ENCODE measurements at places on chromosomes 2 and 18.

GRCh38 chr2:85736456-85737355, 17.1 kb upstream of the ATOH8 start:
- H3K27me3 ChIP-seq = no peaks in the 10 kb centered on the region
- DNase-seq = no peak
- H3K4me3 ChIP-seq = no peak overlapping the region

- H3K4me3 ChIP-seq = no peak overlapping the region
- no peaks in the 10 kb centered on the region for H3K27me3 ChIP-seq
- H3K27ac ChIP-seq = peak overlapping the region; percentile 36
- DNase-seq = no peak
- H3K36me3 ChIP-seq = no peaks in the 10 kb centered on the region
- H3K4me1 ChIP-seq = peaks cover 76% of the 10 kb centered on the region
Measured at GRCh38 chr2:134256956-134257355, 3.1 kb downstream of the MGAT5 start.

DNA sequence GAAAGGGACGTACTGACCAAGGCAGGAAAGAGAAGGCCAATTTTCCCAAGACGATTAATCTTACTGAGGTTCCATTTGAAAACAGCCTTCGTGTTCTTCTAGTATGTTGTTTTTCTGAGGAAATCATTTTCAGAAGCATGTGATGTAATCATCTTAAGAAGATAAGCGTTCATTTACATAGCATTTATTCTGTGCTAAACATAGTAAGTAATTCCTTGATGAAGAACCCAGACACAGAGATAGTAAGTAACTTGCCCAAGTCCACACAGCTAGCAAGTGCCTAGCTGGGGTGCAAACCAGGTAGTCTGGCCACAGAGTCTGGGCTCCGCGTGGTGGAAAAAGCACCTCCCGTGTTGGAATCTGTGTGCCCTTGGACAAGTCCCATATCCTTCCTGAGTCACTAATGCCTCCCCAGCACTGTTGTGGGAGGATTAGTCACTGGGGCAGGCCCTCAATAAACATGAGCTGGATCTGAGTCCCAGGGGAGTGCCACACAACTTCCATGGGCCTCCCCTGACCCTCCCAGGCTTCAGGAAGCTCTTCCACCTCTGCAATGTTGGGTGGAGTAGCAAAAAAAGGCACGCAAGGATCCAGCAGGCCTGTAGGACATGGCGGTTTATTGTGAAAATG, 26.9 kb upstream of the ASAP2 start:
- no peak overlapping the region for H3K4me3 ChIP-seq
- peak; percentile 90 for DNase-seq
- peak overlapping the region; percentile 86 for H3K27ac ChIP-seq

DNA sequence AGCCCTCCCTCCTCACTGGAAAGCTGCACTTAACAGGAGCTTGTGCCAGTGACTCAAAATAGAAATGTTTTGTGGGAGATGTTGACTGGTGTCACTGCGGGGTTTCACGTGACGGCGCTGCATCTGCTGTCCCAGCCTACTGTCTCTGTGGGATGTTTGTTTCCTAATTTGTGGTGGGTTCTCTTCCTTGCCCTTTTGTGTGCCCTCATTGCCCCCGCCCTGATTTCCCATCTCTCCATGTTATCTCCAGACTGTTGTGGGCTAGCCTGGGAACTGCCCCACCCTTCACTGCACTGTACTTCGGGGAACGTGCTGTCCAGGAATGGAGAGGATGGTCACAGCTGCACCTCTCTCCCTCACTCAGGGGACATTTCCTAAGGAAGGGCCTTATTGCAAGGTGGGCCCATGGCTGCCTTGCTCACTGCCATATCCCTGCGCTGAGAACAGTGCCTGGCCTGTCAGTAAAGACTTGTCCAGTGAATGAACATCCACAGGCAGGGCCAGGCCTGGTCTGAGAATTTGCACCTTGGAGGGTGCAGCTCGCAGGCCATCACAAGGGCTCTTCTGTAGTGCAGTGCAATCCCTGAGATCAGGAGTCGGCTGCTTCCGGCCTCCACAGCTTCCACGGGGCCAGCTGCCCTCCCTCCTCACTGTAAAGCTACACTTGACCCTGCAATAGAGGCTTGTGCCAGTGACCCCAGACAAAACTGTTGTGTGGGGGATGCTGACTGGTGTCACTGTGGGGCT, 18.1 kb downstream of the ZAP70 start:
- no peaks in the 10 kb centered on the region for H3K36me3 ChIP-seq
- no peaks in the 10 kb centered on the region for H3K27me3 ChIP-seq
- peaks cover 12% of the 10 kb centered on the region for H3K4me1 ChIP-seq
- no peak overlapping the region for H3K27ac ChIP-seq

DNA sequence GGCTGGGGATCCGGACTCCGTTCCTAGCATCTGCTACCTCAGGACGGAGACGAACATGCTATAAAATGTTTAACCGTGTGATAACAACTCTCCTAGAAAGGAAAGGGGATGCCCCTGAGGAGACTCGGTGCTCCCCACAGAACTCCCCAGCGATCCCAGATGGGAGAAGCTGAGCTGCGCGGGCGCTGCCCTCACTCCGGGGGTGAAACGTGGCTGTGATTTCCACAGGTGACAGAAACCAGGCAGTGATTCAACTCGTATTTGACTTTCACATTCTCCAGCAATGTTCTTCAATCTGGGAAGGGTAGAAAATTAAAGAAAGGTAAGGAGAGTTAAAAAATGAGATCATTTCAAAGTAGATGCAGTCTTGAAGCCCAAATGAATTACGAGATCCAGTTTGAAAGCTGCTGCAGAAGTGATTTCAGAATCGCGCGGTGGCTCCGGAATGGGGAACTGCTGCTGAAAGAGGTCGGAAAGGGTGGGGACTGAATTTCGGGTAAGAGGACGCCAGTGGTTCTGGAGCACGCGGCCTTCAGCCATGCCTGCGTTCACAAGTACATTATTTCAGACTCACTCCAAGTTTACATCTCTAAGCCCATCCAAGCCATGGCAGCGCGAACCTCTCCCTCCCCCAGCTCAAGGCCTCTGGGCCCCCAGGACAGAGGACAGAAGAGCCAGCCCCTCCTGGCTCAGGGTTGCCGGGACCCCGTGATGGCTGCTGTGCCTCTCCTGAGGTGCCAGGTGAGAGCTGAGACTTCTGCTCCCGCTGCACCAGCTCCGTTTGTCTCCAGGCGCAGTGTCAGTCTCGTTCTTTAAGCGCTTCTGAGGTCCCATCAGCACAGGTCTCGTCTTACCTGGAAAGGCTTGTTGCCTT, 39.5 kb downstream of the ADNP2 start:
- peak overlapping the region; percentile 40 for H3K4me3 ChIP-seq
- no peaks in the 10 kb centered on the region for H3K27me3 ChIP-seq
- no peaks in the 10 kb centered on the region for H3K4me1 ChIP-seq
- H3K27ac ChIP-seq = no peak overlapping the region

- no peaks in the 10 kb centered on the region for H3K27me3 ChIP-seq
- H3K4me3 ChIP-seq = no peak overlapping the region
- no peak overlapping the region for H3K27ac ChIP-seq
- no peaks in the 10 kb centered on the region for H3K4me1 ChIP-seq
- no peaks in the 10 kb centered on the region for H3K36me3 ChIP-seq
- no peak for DNase-seq
Measured at GRCh38 chr2:177586154-177586553, 193.6 kb downstream of the AGPS start.

- H3K36me3 ChIP-seq = no peaks in the 10 kb centered on the region
- no peaks in the 10 kb centered on the region for H3K27me3 ChIP-seq
- DNase-seq = no peak
- H3K4me3 ChIP-seq = no peak overlapping the region
- H3K27ac ChIP-seq = no peak overlapping the region
Measured at GRCh38 chr18:32803568-32803967, 30.7 kb upstream of the KLHL14 start.

DNA sequence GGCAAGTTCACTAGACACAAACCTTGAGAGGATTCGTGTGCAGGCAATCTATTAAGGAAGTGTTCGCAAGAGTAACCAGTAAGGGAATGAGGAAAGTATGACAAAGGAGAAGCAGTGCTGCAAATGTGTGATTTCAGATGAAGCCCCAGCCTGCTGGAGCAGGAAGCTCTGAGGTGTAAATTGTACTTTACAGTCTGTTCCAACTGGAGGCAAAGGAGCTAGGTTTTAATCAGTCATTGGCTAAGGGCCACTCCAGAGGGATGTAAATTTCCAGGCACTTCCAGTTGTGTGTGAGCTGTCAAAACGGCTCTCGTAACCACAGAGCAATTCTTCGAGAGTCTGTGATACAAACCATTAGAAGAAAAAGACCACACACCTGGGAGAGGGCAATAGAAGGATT, 359.5 kb upstream of the FAM98A start:
- no peaks in the 10 kb centered on the region for H3K36me3 ChIP-seq
- H3K4me3 ChIP-seq = no peak overlapping the region
- DNase-seq = no peak
- no peaks in the 10 kb centered on the region for H3K27me3 ChIP-seq
- no peaks in the 10 kb centered on the region for H3K4me1 ChIP-seq
- H3K27ac ChIP-seq = no peak overlapping the region

DNA sequence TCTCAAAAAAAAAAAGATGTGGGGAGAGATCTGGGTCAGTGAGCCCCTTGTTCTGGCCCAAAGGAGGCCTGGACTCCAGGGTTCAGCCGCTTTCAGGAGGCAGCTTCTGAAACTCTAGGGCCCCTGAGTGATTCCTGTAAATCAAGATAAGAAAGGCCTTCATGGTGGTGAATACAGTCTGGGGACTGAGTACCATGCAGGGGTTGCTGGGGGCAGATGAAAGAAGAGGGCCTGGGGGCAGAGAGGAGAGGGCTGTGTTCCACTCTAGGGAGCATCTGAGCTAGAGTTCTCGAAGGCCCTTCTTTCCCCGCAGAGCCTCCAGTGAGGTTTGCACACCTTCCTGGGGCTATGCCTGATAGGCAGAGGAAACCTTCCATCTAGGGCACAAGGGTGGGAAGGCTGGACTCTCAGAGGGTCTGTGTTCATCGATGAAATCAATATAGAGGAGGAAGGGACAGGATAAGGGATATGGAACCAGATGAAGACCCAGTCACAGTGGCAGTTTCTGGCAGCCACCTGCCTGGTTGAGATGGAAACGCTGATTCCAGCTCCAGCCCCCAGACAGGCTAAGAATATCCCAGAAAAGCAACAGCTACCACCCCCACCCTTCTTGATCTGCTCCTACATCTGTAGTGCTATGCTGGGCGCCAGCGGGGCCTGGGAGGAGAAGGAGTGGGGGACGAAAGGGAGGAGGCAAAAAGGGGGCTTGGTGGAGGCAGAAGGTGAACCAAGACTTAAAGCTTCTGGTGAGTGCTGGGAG, 4.7 kb upstream of the CDK5R2 start:
- H3K4me3 ChIP-seq = no peak overlapping the region
- no peak overlapping the region for H3K27ac ChIP-seq
- H3K4me1 ChIP-seq = no peaks in the 10 kb centered on the region
- no peak for DNase-seq
- no peaks in the 10 kb centered on the region for H3K36me3 ChIP-seq
- H3K27me3 ChIP-seq = no peaks in the 10 kb centered on the region

GRCh38 chr2:72207334-72207733, 59.7 kb upstream of the CYP26B1 start:
- no peaks in the 10 kb centered on the region for H3K36me3 ChIP-seq
- no peak overlapping the region for H3K27ac ChIP-seq
- H3K4me3 ChIP-seq = no peak overlapping the region

GRCh38 chr2:241309684-241310117, 5.8 kb downstream of the HDLBP start:
- no peaks in the 10 kb centered on the region for H3K27me3 ChIP-seq
- H3K4me1 ChIP-seq = no peaks in the 10 kb centered on the region
- DNase-seq = no peak
- H3K4me3 ChIP-seq = no peak overlapping the region

DNA sequence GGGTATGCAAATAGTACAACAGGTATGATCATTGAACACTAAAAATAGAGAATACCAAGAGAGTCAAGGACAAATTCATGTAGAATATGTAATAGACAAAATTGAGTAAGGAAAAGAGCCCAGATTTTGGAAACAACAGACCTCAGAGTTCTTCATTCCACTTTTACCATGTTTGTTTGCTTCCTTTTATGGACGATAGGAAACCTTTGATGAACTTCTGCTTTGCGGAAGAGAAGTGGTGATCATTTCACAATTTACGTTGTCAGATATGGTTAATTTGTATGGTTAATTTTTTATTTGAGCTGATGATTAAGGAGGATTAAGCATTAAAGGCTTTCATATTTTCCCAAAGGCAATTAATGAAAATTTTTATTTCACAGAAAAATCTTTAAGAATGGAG, 16.3 kb downstream of the MARCHF7 start:
- H3K4me1 ChIP-seq = peaks cover 25% of the 10 kb centered on the region
- no peaks in the 10 kb centered on the region for H3K27me3 ChIP-seq
- H3K36me3 ChIP-seq = peaks cover 18% of the 10 kb centered on the region

DNA sequence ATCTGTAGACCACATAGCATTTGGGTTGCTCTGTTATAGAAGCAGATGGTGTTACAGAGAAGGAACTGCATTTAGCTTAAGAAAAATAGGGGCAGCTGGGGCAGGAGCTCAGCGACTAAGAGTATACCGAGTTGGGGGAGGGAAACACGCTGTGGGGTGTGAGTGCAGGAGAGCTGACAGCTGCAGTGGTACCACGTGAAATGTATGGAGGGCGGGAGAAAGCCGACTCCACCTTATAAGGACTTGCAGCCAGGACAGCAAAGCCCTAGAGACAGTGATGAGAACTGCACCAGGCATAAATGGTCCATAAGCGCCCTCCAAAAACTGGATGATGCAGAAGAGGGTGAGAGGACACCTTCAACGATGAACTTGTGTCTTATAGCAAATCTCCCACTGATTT, 237.6 kb downstream of the PRKCE start:
- H3K27ac ChIP-seq = peak overlapping the region; percentile 58
- H3K4me1 ChIP-seq = no peaks in the 10 kb centered on the region
- H3K27me3 ChIP-seq = no peaks in the 10 kb centered on the region
- no peaks in the 10 kb centered on the region for H3K36me3 ChIP-seq
- no peak overlapping the region for H3K4me3 ChIP-seq
- DNase-seq = no peak

DNA sequence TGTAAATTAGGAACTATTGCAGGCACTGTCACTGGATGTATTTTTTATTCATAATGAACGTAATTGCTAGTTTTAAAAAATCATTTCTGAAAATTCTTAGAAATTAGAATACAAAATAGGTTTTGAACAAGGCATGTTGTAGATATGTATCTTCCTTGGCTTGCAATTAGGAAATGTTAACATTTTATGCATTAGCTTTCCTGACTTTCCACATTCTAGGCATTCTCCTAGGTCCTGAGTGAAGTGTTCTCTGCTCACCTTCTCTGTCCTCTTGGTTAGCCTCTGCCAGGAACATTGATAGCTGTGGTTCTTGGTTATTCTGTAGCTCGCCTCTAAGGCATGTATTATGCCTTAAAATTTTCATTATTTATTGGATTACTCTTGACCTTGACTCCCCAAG, 130.3 kb downstream of the FHOD3 start:
- no peaks in the 10 kb centered on the region for H3K27me3 ChIP-seq
- DNase-seq = no peak
- H3K4me3 ChIP-seq = no peak overlapping the region
- peak overlapping the region; percentile 51 for H3K27ac ChIP-seq
- no peaks in the 10 kb centered on the region for H3K4me1 ChIP-seq

Data from right atrium auricular region (tissue), 2 donors.